ENCODE measurements at places on chromosomes 16 and 17. TPM values are rescaled to one million over a fixed set of nuclear protein-coding genes. Genes with fewer than 3 reads are reported as not detected.

Gene LRRC75A
- 0.69 TPM for total RNA-seq

Gene SMIM22
- not detected for total RNA-seq

Gene CD300C
- total RNA-seq: not detected

Gene TMEM132E
- 0.09 TPM for total RNA-seq

Gene MYADML2
- 3.9 TPM for total RNA-seq

Gene OTOA
- not detected for total RNA-seq

Gene CCT6B
- total RNA-seq: 1.8 TPM

Gene NTN1
- 23.1 TPM for total RNA-seq

Data from heart left ventricle (tissue), 16 donors.